Activated effector memory CD4-positive, alpha-beta T cell treated with Interleukin-2 at 50 U/mL for 16 hours (primary cell): ENCODE measurements at places on chromosomes 2 and 18.

- DNase-seq, result no peak
These were observed 14.2 kb downstream of the INO80D start for GRCh38 chr2:206071807-206072206.

GRCh38 chr2:10773821-10774341, 38.7 kb downstream of the PDIA6 start:
- no peak for DNase-seq

- no peak for DNase-seq
These were observed 34.0 kb upstream of the SLC8A1 start for GRCh38 chr2:40485854-40486253.

DNA sequence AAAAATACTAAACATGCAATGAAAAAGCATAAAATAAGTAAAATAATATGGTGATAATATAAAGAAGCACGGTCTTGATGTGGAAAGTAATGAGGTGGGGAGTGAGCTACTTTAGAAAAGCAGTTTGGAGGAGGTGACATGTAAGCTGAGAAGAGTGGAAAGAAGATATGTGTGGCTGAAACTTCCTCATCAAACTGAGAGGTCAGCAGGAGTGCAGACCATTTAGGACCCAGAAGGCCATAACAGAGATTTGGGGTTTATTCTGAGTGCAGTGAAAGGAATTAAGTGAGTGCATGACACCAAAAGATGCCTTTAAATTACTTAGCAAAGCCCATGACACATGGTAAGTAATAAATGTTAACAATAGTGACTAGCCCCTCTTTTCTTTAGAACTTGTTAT, 24.4 kb upstream of the TMEM182 start:
- DNase-seq, result no peak

DNA sequence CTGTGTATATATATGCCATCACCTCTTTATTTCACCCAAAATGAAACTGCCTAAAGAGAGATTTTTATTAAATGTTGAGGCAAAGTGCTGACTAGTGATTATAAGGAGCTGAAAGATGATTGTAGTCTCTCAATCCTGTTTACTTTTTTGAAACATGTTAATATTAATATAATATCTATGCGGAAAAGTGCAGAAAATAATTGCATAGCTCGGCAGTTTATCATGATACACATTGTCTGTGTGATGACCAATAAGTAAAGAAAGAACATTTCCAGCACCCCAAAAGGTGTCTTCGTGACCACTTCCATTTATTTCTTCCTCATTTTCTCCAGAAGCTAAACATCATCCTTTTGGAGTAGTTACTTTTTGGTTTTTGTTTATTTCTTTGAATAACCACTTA, 99.0 kb downstream of the BIRC6 start:
- DNase-seq, result no peak

DNA sequence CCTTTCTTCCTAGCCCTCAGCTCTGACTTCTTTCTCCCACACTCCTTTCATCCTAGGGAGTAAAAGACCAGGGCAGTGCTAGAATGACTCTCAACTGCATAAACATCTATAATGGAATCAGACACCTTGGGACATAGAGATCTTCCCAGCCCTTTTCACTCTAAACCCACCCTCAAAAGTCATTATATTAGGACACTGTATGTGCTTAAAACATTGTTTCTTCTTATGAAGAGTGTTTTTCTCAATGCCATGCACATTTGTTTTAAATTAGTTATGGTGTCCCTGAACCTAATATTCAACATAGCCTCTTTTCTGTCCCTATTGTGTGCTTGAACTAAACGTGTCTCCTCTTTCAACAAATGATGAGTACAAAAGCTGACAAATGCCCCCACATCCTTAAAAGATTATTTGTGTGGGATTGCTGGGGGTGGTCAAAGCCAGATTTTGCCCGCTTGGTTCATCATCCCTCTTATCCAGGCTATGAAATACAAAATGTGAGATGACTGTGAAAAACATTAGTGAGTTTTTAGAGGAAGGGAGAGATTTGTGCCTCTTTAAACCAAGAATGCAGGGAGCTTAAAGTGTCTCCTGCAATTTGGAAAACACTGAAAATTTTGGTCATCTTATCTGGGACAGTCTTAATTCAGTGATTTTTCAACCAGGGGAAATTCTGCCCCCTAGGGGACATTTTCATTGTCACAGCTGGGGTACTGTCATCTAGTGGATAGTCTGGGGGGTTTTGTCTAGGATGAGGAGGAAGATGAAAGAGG, 29.0 kb downstream of the SERPINB5 start:
- no peak for DNase-seq

GRCh38 chr2:64025741-64026140, 6.5 kb upstream of the VPS54 start:
- no peak for DNase-seq

DNA sequence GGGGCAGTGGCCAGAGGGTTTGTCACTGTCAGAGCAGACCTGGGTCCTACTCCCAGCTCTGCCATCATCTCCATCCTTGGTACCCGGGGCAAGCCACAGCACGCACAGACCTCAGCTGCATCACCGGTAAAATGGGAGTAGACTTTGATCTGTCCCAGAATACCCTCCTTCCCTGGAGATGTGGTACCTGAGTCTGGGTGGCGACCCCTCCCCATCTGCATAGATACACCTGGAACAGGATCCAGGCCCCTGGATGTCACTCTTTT, 64.0 kb downstream of the ZFP36L2 start:
- DNase-seq, result no peak

DNA sequence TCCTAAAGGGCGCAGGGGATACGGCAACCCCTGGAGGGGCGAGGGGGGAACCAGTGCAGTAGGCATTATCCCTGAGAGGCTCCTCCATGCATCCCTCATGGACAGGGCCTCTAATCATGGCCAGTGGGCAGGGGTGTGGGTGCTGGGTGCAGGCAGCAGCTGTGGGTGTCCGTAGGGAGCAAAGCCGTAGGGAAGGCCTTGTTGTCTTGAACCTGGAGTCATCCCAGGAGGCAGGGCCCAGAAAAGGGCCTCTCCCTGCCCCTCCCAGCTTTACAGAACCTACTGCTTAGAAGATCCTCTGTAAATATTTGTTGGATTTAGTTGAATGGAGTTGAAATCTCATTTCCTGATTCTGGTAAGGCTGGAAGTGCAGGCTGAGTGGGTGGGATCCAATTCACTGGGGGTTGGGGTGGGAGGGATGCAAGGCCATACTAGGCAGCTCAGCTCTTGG, 207.0 kb upstream of the HAAO start:
- DNase-seq, result no peak
